ENCODE measurements at places on chromosomes 7 and 10. TPM values are rescaled to one million over a fixed set of nuclear protein-coding genes. Genes with fewer than 3 reads are reported as not detected.

- DNase-seq: peak; percentile 40
Measured at GRCh38 chr7:28207486-28208158, 27.0 kb upstream of the JAZF1 start.

DNA sequence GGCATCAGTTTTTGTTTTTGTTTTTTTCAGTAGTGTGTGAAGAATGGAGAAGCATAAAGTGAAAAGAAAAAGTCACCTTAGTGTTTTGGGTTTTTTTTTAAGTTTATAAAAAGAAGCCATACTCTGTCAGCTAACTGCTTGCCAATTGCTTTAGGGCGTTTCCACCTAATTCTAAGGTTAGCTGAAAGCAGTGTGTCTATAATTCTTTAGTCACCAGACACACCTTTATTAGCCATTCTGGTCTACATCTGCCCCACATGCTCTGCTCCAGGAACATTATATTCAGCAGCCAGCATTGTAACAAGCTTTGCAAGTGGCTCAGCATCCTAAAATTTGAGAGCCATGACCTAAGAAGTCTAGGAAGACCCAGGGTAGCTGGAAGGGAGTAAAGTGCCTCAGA is 14.1 kb upstream of the SLC16A12 start:
- DNase-seq: no peak

DNA sequence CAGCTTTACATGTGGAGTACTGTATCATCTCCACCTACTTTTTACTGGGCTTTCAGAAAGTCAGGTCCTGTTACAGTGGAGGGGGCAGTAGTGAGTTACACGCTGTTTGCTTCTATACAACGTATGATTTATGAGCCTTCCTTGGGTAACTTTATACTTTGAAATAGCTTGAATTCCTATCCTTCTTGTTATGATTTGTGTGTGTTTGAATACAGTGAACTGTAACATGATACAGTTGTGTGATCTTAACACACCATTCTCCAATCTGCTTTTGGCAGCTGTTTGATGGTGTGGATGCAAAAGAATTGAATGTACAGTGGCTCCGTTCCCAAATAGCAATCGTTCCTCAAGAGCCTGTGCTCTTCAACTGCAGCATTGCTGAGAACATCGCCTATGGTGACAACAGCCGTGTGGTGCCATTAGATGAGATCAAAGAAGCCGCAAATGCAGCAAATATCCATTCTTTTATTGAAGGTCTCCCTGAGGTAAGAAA is 41.7 kb downstream of the SP8 start:
- DNase-seq: no peak

- DNase-seq: no peak
Measured at GRCh38 chr7:90580051-90580450, 16.1 kb upstream of the CDK14 start.

INPP5A gene
- polyA plus RNA-seq: 0.30 TPM

DDC gene
- not detected for polyA plus RNA-seq
